ENCODE measurements at places on chromosomes 3 and 15.
A peak's percentile ranks its signal among the peaks of the same experiment; 100 is the strongest.

- DNase-seq, result no peak
These were observed 55.4 kb upstream of the PIAS1 start for GRCh38 chr15:67998599-67999133.

DNA sequence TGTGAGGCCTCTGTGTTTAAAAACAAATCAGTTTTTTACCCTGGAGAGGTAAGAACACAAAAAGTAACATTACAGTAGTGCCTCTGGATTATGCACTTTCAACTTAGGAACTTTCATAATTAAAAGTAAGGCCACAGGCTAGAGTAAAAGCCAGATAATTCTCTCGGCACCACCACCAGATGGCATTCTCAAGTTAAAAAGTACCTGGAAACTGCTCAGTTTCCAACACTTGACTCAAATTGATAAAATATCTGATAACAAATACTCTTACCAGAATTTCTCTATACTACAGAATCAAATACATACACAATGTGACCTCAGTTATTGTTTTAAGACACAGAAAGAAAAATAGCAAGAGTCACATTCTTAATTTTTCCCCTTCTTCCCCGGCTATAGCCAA is 19.9 kb downstream of the SPICE1 start:
- DNase-seq, result peak; percentile 32

DNA sequence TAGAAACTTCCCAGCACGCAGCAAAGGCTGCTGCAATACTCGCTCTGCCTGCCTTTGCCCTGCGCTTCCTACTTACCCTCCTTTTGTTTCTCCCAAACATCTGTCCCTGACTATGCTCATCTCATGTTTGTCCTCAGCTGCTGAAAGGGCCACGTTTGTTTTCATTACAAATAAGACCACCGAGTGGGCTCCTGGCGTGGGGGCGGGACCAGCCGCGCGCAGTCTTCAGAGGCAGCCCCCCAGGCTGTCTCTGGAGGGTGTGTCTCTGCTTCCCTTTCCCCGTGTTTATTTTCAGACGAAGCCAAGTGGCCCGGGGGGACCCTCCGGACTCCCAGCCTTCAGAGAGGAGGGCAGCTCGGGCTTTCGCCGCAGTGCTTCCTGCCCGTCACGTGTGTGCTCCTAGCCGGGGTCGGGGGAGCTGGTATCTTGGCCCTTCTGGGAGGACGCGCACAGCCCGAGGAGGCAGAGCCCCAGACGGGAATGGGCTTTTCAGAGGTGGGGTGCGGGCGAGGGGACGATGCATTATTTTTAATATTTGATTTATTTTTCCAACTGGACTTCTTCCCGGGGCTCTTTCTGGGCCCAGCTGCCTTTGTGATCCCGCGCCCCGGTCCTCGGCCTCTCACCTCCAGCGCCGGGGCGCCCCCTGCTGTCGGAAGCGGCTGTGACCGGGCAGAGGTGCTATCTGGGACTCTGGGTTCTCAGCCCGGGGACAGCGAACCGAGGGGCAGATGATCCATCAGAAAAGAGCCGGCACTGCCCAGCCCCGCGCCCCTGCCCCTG is 70.0 kb upstream of the CGNL1 start:
- DNase-seq, result peak; percentile 91

GRCh38 chr3:41120460-41120859 is 78.8 kb upstream of the CTNNB1 start:
- no peak for DNase-seq

- no peak for DNase-seq
These were observed 37.8 kb downstream of the ADGRG7 start for GRCh38 chr3:100647171-100647570.

DNA sequence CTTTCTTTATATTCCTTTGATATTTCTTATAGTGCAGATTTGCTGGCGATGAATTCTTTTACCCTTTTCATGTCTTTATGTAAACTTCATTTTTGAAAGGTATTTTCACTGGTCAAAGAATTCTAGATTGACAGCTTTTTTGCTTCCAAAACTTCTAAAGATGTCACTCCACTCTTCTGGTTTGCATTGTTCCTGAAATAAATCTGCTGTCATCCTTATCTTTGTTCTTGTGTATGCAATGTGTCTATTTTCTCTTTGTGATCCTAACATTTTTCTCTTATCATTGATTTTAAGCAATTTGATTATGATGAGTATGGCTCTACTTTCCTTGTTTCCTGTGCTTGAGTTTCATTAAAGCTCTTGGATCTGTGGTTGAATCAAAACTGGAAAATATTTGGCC is 103.4 kb downstream of the GLDN start:
- no peak for DNase-seq

- no peak for DNase-seq
These were observed 104.5 kb downstream of the LSAMP start for GRCh38 chr3:116340680-116341216.

DNA sequence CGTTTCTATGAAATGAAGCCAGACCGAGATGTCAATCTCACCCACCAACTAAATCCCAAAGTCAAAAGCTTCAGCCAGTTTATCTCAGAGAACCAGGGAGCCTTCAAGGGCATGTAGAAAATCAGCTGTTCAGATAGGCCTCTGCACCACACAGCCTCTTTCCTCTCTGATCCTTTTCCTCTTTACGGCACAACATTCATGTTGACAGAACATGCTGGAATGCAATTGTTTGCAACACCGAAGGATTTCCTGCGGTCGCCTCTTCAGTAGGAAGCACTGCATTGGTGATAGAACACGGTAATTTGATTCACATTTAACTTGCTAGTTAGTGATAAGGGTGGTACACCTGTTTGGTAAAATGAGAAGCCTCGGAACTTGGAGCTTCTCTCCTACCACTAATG is 41.9 kb upstream of the TRA2B start:
- no peak for DNase-seq

All from activated CD4-positive, alpha-beta T cell treated with anti-CD3 and anti-CD28 coated beads for 48 hours (primary cell).